Skeletal muscle cell (primary cell): ENCODE measurements at places on chromosomes 7 and 10.

GRCh38 chr7:133165001-133165400 lies 83.1 kb upstream of the CHCHD3 start:
- DNase-seq, result no peak

GRCh38 chr10:103086261-103086660 lies 106.8 kb downstream of the NT5C2 start:
- DNase-seq, result no peak

- DNase-seq, result no peak
Observed at GRCh38 chr10:33803248-33803647, 468.8 kb upstream of the NRP1 start.

- DNase-seq, result no peak
Observed at GRCh38 chr7:7329326-7329725, 147.0 kb downstream of the C1GALT1 start.
